Activated CD4-positive, alpha-beta T cell treated with anti-CD3 and anti-CD28 coated beads, Interleukin-2, amount 10 ng/mL, durations not matched to agents 24 days and 14 days (primary cell): ENCODE measurements at places on chromosomes 1 and 21. TPM values are rescaled to one million over a fixed set of nuclear protein-coding genes. Genes with fewer than 3 reads are reported as not detected.
A peak's percentile ranks its signal among the peaks of the same experiment; 100 is the strongest.

- DNase-seq, result no peak
- no peaks in the 10 kb centered on the region for H3K36me3 ChIP-seq
- no peak overlapping the region for H3K27ac ChIP-seq
These were observed 88.6 kb downstream of the RIPK4 start for GRCh38 chr21:41678016-41678923.

DNA sequence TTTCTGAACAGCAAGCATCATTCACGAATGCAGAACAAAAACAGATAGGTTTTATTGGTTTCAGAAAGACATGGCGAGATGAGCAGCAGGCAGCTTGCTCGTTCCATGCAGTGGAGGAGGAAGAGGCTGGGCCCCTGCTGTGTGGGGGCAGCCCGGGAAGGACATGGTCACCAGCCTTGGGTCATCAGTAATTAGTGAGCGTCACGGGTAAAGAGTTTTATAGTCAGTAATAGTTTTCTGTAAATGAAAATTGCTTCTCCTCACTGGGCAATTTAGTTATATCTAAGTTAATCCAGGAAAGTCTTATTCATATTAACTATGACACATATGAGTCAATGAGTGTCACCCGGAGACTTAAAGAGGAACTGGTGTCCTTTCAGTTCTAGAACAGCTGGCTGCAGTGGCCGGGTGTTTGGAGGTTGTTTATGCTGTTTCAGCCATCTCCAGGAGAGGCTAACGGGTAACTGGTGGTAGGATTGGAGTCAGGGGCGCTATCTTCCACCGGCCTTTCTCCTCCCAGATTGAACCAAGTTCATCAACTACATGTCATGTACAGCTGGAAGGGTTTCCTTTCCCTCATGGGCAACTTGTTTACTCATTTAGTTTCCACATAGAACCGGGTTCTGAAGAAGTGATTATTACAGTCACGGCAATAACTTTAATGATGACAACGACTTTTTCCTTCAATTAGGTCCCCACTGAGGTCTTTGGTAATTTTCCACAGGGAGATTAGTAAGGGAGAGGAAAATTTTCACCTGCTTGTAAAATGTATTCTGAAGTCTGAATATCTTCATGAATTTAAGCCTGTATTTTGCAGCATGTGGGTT is 34.6 kb upstream of the SLC45A1 start:
- no peak overlapping the region for H3K4me3 ChIP-seq
- peaks cover 9% of the 10 kb centered on the region for H3K4me1 ChIP-seq
- H3K36me3 ChIP-seq, result no peaks in the 10 kb centered on the region
- H3K27me3 ChIP-seq, result peaks cover 31% of the 10 kb centered on the region
- DNase-seq, result no peak

- H3K27ac ChIP-seq, result no peak overlapping the region
- H3K4me1 ChIP-seq, result no peaks in the 10 kb centered on the region
- H3K27me3 ChIP-seq, result no peaks in the 10 kb centered on the region
These were observed 60.4 kb upstream of the LYPLAL1 start for GRCh38 chr1:219113261-219113660.

GRCh38 chr1:99250728-99251127 is 13.6 kb upstream of the PLPPR4 start:
- H3K27me3 ChIP-seq, result no peaks in the 10 kb centered on the region
- H3K4me3 ChIP-seq, result no peak overlapping the region
- H3K36me3 ChIP-seq, result no peaks in the 10 kb centered on the region
- no peak overlapping the region for H3K27ac ChIP-seq
- H3K4me1 ChIP-seq, result no peaks in the 10 kb centered on the region
- DNase-seq, result no peak

- peaks cover 4% of the 10 kb centered on the region for H3K36me3 ChIP-seq
- H3K4me3 ChIP-seq, result no peak overlapping the region
- H3K4me1 ChIP-seq, result peaks cover 59% of the 10 kb centered on the region
- DNase-seq, result no peak
- H3K27ac ChIP-seq, result peak overlapping the region; percentile 40
These were observed 6.1 kb upstream of the RCSD1 start for GRCh38 chr1:167623951-167624350.

Gene DCST1
- total RNA-seq, result not detected in 2 replicates

Gene LAMB3
- total RNA-seq, result 20.3 and 21.0 TPM in 2 replicates
